Large intestine (tissue), 12 donors: ENCODE measurements at places on chromosomes 12 and 14. TPM values are rescaled to one million over a fixed set of nuclear protein-coding genes. Genes with fewer than 3 reads are reported as not detected.

GRCh38 chr12:93174473-93174872 lies 203.3 kb upstream of the NUDT4 start:
- peak; percentile 41 for DNase-seq

GRCh38 chr14:37977481-37977880 lies 230.2 kb upstream of the SSTR1 start:
- H3K4me3 ChIP-seq, result no peak overlapping the region
- no peak overlapping the region for H3K27ac ChIP-seq
- no peaks in the 10 kb centered on the region for H3K36me3 ChIP-seq
- H3K4me1 ChIP-seq, result no peaks in the 10 kb centered on the region
- DNase-seq, result no peak

- H3K27me3 ChIP-seq, result no peaks in the 10 kb centered on the region
- no peak for DNase-seq
- no peaks in the 10 kb centered on the region for H3K36me3 ChIP-seq
These were observed 48.9 kb downstream of the SMOC1 start for GRCh38 chr14:69928111-69928523.

- H3K4me3 ChIP-seq, result no peak overlapping the region
- no peaks in the 10 kb centered on the region for H3K36me3 ChIP-seq
- no peak for DNase-seq
- H3K4me1 ChIP-seq, result no peaks in the 10 kb centered on the region
These were observed 75.5 kb upstream of the CPSF6 start for GRCh38 chr12:69163681-69164362.

DNA sequence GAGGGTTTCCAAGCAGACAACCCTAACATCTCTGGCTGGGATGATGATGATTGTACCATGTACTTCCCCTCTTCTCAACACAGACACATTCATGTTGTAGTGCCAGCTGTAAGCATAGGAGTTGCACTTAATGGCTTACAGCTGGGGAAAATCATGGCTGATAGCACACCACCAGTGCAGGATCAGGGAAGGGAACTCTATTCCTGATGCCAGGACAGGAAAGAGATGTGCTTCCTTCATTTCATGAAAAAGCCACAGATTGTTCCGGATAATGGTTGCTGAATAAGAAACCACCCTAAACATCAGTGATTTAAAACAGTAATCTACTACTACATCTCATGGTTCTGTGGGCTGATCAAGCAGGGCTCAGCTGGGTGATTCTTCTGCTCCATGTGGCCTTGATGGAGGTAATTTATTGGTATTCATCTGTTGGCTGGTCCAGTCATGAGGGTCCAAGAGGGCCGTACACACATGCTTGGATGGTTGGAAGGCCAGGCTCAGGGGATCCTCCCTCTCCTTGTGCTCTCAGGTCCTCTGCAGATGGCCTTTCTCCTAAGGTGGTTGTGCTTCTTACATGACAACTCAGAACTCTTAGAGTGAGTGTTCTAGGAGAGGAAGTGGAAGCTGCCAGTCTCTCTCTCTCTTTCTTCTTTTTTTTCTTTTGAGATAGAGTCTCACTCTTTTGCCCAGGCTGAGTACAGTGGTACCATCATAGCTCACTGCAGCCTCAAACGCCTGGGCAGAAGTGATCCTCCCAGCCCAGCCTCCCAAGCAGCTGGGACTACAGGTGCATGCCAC lies 16.5 kb downstream of the TRAF3 start:
- peaks cover 3% of the 10 kb centered on the region for H3K36me3 ChIP-seq
- H3K4me3 ChIP-seq, result no peak overlapping the region
- H3K27ac ChIP-seq, result no peak overlapping the region
- H3K27me3 ChIP-seq, result no peaks in the 10 kb centered on the region
- peaks cover 7% of the 10 kb centered on the region for H3K4me1 ChIP-seq

DNA sequence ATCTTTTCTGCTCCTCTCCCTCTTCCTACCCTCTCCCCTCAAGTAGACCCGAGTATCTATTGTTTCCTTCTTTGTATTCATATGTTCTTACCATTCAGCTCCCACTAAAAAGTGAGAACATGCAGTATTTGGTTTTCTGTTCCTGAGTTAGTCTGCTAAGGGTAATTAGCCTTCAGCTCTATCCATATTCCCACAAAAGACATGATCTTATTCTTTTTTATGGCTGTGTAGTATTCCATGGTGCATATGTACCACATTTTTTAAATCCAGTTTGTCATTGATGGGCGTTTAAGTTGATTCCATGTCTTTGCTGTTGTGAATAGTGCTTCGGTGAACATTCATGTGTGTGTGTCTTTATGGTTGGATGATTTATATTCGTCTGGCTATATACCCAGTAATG lies 32.2 kb downstream of the CRADD start:
- DNase-seq, result no peak
- H3K27ac ChIP-seq, result no peak overlapping the region
- H3K36me3 ChIP-seq, result no peaks in the 10 kb centered on the region

ENDOU gene
- 1.8 TPM for polyA plus RNA-seq

MAP3K12 gene
- 13.7 TPM for polyA plus RNA-seq
